ENCODE measurements at places on chromosomes 12 and 14.

- no peak for DNase-seq
These were observed 319.7 kb upstream of the NAV3 start for GRCh38 chr12:77510985-77511384.

DNA sequence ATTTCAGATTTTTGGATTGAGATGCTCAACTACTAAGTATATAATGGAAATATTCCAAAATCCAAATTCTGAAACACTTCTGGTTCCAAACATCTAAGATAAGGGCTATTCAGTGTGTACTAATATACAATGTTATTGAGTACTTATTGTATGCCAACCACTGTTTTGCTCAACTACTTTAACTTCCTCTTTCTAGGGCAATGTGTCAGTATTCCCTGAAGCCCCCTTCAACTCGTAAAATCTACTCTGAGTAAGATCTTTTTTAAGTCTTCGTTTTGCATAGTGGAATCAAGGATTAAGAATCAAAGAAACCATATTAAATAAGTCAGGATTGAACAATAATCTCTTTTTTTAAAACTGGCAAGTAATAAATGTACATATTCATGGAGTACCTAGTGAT, 45.5 kb downstream of the SPATA7 start:
- no peak for DNase-seq

- DNase-seq, result no peak
These were observed 46.1 kb upstream of the SYT1 start for GRCh38 chr12:78818487-78818886.

- DNase-seq, result no peak
These were observed 16.7 kb downstream of the PAH start for GRCh38 chr12:102900389-102900788.

DNA sequence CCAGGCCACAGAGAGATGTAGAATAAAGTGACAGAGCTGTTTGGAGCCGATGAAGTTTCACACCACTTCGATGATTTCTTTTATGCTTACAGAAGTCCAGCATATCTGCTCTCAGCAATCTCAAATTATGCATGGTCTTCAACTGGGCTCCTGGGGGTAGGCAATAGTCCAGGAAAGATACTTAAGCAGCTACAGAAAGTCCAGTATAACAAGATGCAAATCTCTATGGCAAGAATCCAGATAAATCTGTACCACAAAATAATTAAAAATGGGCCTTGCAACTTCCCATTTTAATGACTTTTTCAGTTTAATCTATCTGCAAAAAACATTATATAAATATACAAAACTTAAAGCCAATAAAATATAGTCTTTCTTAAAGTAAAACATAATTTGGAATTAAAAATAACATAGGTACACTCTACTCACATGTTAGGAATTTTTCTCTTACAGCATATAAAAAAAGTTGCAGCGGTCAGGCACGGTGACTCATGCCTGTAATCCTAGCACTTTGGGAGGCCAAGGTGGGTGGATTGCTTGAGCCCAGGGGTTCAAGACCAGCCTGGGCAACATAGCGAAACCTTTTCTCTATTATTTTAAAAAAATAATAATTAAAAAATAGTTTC, 20.5 kb upstream of the RAD51AP1 start:
- no peak for DNase-seq

- DNase-seq, result no peak
These were observed 12.9 kb upstream of the ORAI1 start for GRCh38 chr12:121613462-121613861.

DNA sequence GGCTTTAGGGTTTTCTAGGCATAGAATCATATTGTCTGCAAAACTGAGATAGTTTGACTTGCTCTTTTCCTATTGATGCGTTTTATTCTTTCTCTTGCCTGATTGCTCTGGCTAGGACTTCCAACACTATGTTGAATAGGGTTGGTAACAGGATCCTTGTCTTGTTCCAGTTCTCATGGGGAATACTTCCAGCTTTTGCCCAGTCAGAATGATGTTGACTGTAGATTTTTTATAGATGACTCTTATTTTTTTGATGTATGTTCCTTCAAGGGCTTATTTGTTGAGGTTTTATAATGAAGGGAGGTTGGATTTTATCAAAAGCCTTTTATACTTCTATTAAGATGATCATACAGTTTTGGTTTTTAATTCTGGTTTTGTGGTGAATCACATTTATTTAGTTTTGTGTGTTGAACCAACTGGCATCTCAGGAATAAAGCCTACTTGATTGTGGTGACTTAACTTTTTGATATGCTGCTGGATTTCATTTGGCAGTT, 478.2 kb downstream of the TMEM117 start:
- no peak for DNase-seq

DNA sequence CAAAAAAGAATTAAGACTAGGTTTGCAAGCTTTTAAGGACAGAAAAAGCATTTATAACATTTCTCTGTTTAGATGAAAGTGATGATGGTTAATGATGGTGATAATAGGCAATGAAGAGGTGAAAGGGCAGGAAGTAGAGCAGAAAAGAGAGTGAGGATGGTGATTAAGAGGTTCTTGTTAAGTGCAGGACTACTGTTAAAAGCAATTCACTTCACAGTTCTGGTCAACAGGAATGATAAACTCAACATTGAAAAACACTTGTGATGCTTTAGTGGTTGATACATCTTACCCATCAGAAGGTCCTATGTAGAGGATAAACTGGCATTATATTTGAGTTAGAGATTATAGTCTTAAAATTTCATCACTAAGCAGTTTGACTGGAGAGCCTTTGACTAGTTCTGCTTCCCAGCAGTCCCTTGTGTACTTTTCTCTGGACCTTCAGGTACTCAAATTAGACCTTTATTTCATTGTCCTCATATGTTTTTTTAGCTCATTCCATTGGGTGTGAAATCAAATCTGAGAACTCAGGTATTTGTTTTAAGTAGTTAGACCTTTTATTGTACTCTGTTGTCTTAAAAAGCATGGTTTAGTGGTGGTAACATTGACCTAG, 10.9 kb downstream of the RAP1B start:
- no peak for DNase-seq

- no peak for DNase-seq
These were observed 14.3 kb downstream of the KRT85 start for GRCh38 chr12:52352951-52353350.

- no peak for DNase-seq
These were observed 25.6 kb upstream of the ARID4A start for GRCh38 chr14:58272588-58273372.

DNA sequence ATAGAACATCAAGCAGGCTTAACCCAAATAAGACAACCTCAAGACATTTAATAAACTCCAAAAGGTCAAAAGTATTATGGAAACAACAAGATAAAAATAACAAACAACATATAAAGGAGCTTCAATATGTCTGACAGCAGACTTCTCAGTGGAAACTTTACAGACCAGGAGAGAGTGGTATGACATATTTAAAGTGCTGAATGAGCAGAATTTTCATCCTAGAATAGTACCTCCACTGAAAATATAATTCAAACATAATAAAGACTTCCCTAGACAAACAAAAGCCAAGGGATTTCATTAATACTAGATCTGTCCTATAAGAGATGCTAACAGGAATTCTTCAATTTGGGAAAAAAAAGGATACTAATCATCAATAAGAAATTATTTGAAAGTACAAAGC, 1005.0 kb downstream of the TMTC2 start:
- no peak for DNase-seq

GRCh38 chr12:114166362-114166761, 200.2 kb upstream of the RBM19 start:
- DNase-seq, result no peak

- no peak for DNase-seq
These were observed 101.3 kb downstream of the ASCL4 start for GRCh38 chr12:107875786-107876185.

GRCh38 chr12:42641221-42641885, 51.8 kb upstream of the PRICKLE1 start:
- no peak for DNase-seq

GRCh38 chr14:82911930-82912329, 1378.3 kb upstream of the SEL1L start:
- no peak for DNase-seq

- no peak for DNase-seq
These were observed 26.0 kb upstream of the RXYLT1 start for GRCh38 chr12:63753743-63754142.

DNA sequence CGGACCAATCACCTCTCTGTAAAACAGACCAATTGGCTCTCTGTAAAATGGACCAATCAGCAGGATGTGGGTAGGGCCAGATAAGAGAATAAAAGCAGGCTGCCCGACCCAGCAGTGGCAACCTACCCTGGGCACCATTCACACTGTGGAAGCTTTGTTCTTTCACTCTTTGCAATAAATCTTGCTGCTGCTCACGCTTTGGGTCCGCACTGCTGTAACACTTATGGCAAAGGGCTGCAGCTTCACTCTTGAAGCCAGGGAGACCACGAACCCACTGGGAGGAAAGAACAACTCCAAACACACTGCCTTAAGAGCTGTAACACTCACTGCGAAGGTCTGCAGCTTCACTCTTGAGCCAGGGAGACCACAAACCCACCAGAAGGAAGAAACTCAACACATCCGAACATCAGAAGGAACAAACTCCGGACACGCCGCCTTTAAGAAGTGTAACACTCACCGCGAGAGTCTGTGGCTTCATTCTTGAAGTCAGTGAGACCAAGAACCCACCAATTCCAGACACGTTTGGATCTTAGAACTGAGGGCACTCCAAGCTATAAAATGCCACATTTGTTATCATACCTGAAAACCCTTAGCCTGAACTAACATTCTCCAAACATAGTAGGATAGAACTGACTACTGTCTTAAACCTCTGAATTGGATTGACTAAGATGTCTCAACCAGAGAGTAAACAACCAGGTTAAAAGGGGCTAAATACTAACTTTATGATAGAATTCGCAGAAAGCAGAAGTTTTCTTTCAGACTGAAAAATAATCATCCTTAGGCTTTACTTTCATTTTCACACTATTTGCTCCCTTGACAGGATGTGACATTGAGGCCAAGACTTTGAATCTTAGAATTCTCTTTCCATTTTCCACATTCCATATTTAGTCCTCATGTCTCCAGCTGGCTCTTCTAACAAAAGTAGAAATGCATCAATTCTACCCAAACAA, 33.6 kb downstream of the CDKL1 start:
- DNase-seq, result no peak

Measured in activated CD4-positive, alpha-beta T cell treated with anti-CD3 and anti-CD28 coated beads, Interleukin-2, amount 50 U/mL, for 24 hours (primary cell).